Anterior cingulate cortex (tissue), 58 donors: ENCODE measurements at places on chromosomes 2 and 18.
A peak's percentile ranks its signal among the peaks of the same experiment; 100 is the strongest.

DNA sequence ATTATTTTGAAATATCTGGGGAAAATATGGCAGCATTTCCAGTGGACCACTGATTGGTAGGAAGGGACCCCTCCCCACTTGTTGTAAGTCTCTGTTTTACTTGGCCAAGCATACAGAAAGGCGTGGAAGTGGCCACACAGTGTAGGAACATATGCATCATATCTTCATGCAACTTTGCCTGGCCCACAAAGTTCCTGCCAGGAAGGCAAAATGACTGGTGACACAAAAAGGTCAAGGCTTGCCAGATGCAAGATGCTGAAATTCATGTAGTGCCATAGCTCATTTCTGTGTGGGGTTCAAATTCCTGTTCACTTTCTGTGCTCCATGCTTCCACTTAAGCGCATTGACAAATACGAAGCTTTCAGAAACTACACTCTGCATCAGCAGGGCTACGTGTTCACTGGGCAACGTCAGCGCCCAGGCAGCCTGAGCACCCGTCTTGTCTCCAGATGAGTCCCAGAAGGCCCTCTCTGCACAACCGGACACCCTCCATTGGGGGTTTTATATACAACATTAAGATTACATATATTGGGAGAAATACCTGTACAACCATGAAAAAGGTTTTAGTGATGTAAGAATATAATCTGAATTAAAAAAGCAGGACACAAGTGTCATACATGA lies 3.6 kb downstream of the DYNC2LI1 start:
- DNase-seq: no peak

DNA sequence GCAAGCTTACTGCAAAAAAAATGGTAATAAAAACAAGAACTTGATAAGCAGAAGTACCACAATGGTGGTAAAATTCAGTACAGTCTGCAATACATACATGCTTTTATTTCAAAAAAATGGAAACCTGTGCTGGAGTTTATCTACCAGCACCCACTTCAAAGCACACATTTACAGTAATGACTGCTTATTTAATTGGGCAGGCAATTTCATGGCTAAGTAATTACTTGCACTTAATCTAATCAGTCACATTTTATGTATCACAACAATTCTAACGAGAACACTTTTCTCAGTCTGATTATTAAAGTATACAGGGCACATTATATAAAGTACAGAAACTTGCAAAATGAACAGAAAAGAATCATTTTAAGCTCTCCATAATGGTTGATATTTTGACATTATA lies 5.2 kb downstream of the APCDD1 start:
- DNase-seq: no peak

- no peak for DNase-seq
These were observed 42.8 kb downstream of the ESCO1 start for GRCh38 chr18:21557607-21558253.

- no peak for DNase-seq
These were observed 165.2 kb downstream of the DYSF start for GRCh38 chr2:71618327-71619113.

- no peak for DNase-seq
These were observed 62.6 kb upstream of the FN1 start for GRCh38 chr2:215498431-215498830.

GRCh38 chr2:72010647-72011369 lies 136.9 kb downstream of the CYP26B1 start:
- no peak for DNase-seq

- no peak for DNase-seq
These were observed 731.7 kb upstream of the ZNF804A start for GRCh38 chr2:183866666-183867065.

GRCh38 chr18:49645196-49645595 lies 83.3 kb downstream of the LIPG start:
- DNase-seq: no peak

DNA sequence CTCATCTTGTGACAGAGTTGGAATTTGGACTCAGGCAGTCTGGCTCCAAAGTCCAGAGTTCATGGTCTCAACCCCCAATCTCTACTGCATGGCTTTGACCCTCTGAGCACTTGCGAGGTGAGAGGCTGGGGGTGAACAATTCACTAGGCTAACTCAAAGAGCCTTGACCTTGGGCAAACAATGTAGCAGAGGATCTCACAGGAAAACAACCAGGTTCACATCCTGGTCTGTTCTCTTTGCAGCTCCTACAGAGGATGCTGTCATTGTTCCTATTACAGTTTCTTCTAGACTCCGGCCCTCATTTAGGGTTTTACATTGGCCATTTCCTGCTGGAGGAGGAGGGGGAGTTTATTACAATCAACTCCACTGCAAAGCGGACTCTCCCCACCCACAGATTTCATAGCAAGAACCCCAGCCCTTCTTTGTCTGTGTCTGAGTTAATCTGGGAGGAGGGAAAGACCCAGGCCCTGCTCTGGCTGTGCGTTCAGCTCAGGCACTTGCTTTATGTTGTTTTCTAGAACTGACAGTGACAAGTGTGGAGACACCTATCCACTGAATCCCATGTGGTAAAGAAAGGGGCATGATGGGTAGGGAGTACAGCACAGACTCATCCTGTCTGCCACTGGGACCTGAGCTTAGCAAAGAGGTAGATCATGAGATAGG lies 101.6 kb downstream of the LBH start:
- DNase-seq: no peak

DNA sequence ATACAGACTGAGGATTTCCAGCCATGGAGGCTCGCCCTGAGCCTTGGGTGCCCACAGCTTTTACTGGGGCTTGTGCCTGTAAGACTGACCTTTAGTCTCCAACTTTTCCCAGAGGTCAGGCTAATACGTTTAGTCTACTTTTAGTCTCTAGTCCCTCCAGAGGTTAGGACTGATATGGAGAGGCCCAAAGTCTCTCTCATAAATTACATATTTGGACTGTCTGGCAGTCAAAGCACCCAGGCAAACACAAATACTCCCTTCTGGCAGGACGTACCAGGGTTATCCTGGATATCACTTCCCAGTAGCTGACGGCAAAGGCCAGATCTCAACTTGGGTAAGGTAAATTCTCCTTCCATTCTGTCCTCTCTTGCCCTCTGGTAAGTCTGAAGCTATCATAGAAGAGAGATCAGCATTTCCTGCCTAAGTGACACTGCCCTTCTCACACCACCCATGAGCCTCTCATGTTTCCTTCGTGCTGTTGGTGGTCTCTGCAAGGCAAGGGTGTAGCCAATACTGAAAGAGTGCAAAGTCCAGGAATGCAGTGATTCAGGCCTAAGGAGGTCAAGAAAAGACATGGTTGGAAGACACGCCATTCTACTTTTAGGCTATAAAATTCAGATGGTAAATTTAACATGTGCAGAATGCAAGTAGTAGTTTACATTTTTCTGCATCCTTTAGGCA lies 69.3 kb upstream of the NEDD4L start:
- no peak for DNase-seq

DNA sequence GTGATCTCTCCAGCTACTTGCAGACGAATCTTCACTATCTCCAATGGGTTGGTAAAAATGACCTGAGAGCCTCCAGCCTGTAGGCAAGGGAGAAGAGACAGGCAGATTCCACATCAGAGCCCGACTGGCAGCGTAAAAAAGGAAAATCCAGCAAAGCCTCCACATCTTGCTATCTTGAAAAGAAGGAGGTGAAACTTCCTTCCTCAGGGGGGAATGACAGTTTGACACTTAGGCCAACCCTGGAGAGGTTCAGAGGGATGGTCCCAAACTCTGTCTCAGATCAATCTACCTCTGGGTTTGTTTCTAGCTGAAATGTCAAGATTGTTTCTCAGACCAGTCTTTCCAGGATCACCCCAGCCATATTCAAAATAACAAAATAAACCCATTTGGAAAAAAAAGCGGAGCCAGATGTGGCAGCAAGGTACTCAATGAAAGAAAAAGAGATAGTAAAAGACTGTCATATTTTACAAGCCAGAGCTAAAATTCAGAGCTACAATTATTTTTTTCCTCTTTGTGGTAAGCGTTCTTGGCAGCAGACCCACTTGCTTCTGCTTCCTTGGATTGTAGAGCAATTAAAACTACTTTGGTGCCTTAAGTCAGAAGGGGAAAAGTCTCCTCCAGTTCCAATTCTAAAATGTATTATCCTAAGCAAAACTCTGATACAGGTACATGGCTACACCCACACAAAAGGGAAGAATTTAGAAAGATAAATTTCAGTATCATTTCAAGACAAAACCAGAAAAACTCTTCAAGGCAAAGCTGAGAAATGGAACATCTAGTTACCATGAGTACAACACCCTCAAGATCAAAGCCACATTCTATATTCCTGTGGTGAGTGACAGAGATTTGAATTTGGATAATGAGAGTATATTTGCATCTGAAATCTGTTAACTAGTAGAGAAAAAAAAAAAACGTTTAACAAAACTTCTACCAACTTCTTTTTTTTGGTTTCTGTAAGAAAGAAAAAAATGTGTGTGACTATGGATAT lies 100.1 kb downstream of the SLC25A12 start:
- no peak for DNase-seq

- DNase-seq: no peak
These were observed 101.7 kb upstream of the ZSWIM2 start for GRCh38 chr2:186950694-186951093.

DNA sequence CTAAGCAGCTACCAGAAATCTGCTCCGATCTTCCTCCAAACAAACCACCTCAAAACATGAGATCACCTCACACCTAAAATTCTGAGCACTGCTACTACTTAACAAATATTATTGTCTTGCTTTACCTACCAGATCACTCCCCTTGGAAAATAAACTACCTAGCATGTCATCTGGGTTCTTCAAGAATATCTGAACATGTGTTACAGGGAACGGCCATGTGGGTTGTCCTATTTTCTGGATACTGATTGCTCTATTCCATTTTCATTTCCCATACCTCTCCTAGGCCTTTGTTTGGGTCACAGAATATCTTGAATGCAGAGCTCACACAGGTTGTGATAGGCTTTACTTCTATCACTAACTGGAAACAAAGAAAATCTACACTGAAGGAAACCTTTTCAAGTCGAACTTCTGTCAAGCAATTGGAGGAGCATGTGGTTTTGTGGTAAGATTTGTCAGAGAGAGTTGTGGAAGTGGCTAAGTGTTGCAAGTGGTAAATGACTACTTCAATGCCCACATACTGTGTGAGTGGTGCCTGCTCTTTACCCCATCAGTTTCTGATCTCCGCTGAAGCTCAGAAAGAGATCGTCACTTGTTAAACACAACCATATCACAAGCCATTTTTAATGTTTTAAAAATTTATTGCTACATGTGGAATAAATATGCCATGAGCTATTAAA lies 739.1 kb upstream of the ZEB2 start:
- DNase-seq: no peak

DNA sequence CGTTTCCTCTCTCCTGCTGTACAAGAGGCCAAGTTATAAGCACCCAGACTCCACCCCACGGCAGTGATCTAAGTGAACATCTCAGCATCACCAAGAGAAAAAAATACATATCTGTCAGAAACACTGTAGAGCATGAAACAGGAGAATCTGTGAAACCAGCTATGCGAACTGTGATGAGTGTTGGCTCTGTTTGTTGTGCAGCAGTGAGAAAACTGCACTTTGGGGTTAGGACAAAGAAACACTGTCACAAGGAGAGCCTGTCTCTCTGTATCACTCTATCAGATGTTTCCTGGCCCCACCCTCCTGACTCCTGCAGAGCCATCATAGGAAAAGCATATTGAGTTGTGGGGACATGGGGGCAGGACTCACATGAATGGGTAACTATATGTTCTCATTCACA lies 87.1 kb downstream of the LAMA3 start:
- DNase-seq: no peak

- no peak for DNase-seq
These were observed 339.0 kb upstream of the ETAA1 start for GRCh38 chr2:67057901-67058703.

DNA sequence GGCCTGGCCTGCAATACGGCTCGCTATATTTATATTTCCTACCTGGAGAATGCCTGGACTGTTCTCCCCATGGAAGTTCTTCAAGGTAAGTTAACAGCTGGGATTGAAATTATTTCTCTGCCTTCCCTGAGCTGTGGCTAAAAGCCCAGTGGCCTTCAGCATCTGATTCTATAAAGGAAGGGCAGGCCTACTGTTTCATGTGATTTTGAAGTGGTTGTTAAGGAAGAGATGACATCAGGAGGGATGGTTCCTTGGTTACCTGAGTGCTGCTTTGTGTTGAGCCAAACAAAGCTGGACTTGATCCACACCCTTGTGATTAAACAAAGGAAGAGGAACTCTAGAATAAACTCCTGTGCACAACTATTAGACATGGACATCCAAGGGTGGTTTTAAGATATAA lies 61.6 kb downstream of the MFSD6 start:
- DNase-seq: no peak

- DNase-seq: no peak
These were observed 7.6 kb downstream of the TTC39C start for GRCh38 chr18:24022161-24022560.

GRCh38 chr2:55914786-55915185 lies 8.8 kb downstream of the EFEMP1 start:
- no peak for DNase-seq

GRCh38 chr2:141940709-141941108 lies 190.1 kb downstream of the LRP1B start:
- no peak for DNase-seq

DNA sequence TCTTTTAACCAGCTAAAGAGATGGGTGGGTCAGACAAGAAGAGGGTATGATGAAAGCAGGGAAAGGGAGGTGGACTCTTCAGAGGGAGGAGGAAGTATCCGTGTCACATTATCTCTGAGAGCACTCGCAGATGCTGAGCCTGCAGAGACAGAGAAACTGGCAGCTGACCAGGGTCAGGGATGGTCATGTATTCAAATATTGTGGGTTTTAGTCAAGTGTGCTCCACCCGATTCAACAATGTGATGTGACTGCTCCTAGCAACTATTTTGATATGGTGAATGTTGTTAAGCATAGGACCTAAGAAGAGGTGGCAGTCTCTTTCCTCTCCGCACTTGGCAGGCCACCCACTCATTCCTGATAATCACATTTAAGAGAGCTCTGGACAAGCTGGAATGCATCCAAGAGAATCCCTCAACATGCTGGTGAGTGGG lies 1.3 kb upstream of the CLIP4 start:
- DNase-seq: no peak

GRCh38 chr2:38156436-38156835 lies 80.5 kb upstream of the CYP1B1 start:
- no peak for DNase-seq

DNA sequence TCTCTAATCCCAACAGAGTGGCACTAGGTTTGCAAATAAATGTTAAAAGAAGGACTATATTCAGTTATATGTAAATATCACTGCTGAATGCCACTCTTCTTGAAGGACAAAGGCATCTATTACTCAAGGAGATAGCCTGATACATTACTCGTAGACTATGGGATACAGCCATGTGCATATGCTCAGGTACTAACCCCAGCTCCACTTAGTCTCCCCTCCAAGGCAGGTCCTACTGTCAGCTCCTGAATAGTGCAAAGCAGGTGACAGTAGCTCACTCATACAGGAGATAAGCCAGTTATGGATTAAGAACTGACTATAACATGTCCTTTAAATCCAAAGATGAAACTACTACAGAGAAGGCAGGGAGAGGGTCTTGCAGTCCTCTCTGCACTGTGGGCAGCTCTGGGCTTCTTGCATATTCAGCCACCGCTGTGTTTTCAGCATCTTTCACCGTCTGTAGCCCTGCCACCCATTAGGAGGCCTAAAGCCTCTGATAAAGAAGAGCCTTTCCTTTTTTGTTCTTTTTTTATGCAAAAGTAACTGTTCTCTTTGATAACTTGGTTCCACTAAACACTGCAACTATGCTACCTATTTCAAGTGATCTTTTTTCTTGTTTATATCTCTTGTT lies 135.1 kb upstream of the EPB41L3 start:
- DNase-seq: no peak

- peak; percentile 66 for DNase-seq
These were observed 954 bp upstream of the CTDSP1 start for GRCh38 chr2:218398437-218399390.
